ENCODE measurements at places on chromosomes 3 and 15.
A peak's percentile ranks its signal among the peaks of the same experiment; 100 is the strongest.

DNA sequence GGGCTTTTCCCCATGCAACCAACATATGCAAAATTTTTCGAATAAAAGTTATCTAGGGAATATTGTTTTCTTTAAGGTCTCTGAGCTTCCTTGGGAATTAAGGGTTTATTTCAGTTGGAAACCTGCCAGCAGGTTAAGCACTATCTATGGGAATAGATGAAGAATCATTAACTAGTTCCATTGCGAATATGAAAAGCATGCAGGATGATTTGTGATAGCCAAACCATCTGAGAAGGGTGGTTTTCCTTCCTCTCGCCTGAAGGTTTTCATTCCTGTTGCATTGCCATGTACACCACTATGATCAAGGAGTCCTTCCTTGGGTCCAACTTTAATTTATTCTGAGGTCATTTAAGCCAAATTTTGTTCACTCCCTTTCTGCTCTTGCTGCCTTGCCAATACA, 184.9 kb downstream of the NR2F2 start:
- no peak for DNase-seq

DNA sequence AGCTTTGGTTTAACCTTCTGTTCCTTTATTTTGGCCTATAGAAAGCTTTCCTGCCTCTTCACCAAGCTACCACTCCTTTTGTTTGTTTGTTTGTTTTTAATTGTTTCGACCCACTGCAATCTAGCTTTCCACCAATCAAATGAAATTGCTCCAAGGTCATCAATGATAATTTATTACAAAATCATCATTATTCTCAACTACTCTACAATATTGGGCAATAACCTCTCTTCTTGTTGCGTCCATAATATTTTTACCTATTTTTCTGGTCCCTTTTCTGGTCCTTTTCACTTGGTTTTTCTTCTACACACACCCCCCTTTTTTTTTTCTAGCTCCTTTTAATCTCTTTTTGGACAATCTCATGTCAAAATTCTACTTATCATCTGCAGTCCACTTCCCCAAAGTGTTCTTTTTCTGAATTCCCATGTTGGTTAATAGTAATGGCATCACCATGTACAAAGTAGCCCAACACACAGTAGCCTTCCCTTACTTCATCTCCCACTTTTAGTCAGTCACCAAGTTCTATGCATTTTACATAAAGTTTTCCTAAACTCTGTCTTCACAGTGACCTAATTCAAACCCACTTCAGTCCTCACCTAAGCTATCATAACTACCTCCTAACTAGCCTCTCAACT, 11.0 kb upstream of the ANKRD28 start:
- no peak for DNase-seq

DNA sequence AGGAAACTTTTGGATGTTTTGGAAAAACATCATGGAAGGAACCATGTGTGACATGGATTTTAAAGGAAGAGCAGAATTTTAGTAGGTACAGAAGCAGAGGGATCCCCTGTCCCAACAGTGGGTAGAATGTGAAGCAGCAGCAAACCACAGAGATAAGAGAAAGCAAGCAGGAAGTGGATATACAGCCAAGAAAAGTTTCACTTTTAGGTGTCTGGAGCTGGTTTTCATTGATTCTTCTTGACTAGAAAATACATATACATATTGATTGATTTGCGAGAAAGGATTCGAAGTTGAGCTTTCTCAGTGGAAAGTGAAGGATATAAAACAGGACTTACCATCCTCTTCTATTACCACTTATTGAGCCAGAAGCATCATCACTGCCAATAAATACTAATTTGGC, 133.5 kb downstream of the KCNMB2 start:
- DNase-seq, result no peak

- no peak for DNase-seq
Measured at GRCh38 chr3:147398813-147399534, 7.4 kb downstream of the ZIC4 start.

GRCh38 chr3:38644016-38644661, 5.3 kb downstream of the SCN5A start:
- DNase-seq, result no peak

- DNase-seq, result no peak
Measured at GRCh38 chr3:149174901-149175300, 45.5 kb downstream of the HPS3 start.

- peak; percentile 30 for DNase-seq
Measured at GRCh38 chr3:124248471-124249028, 256.6 kb upstream of the ROPN1 start.

GRCh38 chr3:27454461-27454860, 29.7 kb downstream of the SLC4A7 start:
- DNase-seq, result no peak

GRCh38 chr15:90086868-90087268, 15.4 kb downstream of the IDH2 start:
- no peak for DNase-seq

- DNase-seq, result no peak
Measured at GRCh38 chr3:33071946-33072345, 25.0 kb downstream of the GLB1 start.

DNA sequence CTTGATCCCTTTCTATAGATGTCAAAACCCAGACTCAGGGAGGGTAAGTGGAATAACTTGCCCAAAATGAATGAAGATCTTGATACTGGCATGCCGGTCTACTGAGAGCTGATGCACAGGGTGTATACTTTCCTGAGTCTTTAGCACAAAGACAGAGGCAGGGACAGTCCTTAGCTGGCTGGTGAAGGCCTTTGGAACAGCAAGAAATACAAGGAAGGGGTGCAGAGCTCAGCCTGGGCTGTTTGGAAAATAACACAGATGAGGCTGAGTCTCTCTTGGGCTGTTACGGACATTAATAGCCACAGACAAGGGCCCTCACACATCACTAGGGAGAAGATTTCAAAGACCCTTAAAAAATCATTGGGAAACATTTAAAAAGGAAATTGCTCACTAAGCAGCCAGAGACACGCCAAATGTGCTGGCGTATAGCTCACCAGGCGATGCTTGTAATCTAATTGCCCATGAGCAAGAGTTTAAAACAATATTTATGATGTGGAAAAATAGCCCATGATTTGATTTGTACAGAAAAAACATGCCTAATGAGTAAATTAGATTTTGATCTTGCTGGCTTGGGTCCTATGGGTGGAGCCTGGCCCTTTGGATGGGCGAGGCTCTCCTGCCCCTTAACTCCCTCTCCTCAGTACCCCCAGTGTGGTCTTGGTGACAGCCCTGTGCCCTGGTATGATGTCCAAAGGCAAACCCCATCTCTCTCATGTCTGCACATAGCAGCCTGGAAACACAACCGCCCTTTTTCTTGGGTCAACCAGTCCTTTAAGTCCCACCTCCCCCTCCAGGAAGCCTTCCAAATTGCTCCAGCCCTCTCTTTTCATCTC, 81.8 kb upstream of the MRPS22 start:
- DNase-seq, result no peak

GRCh38 chr3:162938083-162938482, 1441.5 kb downstream of the OTOL1 start:
- no peak for DNase-seq

- DNase-seq, result no peak
Measured at GRCh38 chr3:191593486-191593885, 132.5 kb downstream of the PYDC2 start.

DNA sequence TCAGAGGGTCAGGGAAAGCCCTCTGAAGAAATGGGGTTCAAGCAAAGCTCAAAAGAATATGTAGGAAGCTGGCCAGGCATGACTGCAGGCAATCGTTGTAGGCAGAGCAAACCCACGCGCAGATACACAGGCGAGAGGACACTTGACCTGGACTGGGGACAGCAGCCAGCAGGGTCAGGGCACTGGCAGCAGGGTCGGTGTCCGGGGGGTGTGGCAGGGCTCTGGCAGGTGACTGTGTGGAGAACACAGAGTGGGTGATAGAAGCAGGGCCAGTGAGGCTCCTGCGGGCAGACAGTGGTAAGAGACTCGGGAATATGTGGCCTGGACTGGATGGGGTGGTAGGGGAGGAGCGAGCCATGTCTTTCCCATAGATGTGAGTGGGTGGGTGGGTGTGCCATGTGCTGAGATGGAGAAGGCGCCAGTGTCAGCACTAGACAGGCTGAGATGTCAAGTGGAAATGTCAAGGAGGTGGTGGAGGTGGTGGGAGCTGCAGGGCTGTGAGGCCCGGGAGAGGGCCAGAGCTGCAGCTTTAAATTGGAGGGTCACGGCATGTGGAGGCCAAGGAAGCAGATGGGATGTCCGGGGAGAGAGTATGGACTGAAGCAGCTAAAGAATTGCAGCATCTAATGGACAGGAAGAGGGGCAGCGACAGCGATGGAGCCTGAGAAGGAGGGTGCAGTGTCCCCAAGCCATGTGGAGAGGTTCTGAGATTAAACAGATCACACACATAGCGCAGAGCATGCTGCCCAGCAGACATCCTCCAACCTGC, 13.4 kb downstream of the TMEM43 start:
- no peak for DNase-seq

GRCh38 chr3:172107403-172107802, 68.0 kb downstream of the FNDC3B start:
- DNase-seq, result no peak

GRCh38 chr15:59688423-59688781, 718 bp downstream of the BNIP2 start:
- DNase-seq, result no peak

DNA sequence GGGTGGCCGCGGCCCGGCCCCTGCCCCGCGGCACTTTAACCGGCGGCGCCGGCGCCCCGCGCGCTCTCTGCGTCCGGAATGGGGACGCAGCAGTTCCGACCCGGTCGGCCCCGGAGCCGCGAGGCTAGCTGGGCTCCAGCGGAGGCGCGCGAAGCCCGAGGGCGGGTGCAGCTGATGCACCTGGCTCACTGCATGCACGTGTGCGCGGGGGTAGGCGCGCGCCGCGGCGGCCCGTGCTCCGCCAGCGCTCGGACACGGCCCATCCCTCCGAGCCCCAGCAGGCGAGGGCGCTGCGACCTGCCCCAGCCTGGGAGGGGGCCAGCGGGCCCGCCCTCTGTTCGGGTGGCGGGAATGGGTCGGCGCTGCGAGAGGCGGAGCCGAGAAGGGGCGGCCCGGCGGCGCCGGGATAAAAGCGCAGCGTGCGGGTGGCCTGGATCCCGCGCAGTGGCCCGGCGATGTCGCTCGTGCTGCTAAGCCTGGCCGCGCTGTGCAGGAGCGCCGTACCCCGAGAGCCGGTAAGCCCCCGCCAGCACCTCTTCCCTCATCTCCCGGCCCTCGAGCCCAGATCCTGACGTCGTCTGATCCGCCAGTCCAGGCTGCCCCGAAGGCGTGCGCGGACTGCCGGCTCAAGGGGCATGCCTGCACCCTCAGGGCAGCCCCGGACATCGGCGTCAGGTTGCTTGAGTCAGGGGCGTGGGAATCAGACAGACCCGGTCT, at the start of the genes CHDH and IL17RB:
CHDH (minus strand) TSS at position 286 of the 717 bp plus-strand sequence. CDS start 22,411 bp downstream, outside the sequence.
IL17RB (plus strand) TSS at position 435 of the 717 bp plus-strand sequence; CDS start at position 456, 21 bp downstream.
- peak; percentile 80 for DNase-seq

GRCh38 chr3:152104847-152105415, 163.8 kb upstream of the MBNL1 start:
- DNase-seq, result no peak

DNA sequence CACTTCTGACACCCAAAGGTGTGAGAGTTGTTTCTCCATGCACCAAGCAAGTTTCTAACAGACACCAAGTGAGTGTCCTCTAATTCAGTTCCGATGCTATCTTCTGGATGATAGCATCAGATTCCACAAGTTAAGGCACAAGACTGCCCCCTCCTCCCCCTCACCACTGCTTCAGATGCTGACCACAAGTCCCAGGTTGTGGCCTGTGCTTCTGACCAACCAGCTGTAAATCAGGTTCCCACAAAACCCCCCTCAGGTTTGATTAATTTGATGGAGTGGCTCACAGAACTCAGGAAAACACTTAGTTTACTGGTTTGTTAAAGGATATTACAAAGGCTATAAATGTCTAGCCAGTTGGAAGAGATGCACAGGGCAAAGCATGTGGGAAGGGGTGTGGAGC, 7.0 kb upstream of the PLA1A start:
- DNase-seq, result no peak

- no peak for DNase-seq
Measured at GRCh38 chr15:86942285-86942684, 862.6 kb downstream of the AGBL1 start.
